GM23338 (cell line): ENCODE measurements at places on chromosomes 11 and 22. TPM values are rescaled to one million over a fixed set of nuclear protein-coding genes. Genes with fewer than 3 reads are reported as not detected.

GRCh38 chr22:38921120-38921519, 36.3 kb upstream of the APOBEC3A start:
- H3K4me1 ChIP-seq, result no peaks in the 10 kb centered on the region
- H3K4me3 ChIP-seq, result no peak overlapping the region

DNA sequence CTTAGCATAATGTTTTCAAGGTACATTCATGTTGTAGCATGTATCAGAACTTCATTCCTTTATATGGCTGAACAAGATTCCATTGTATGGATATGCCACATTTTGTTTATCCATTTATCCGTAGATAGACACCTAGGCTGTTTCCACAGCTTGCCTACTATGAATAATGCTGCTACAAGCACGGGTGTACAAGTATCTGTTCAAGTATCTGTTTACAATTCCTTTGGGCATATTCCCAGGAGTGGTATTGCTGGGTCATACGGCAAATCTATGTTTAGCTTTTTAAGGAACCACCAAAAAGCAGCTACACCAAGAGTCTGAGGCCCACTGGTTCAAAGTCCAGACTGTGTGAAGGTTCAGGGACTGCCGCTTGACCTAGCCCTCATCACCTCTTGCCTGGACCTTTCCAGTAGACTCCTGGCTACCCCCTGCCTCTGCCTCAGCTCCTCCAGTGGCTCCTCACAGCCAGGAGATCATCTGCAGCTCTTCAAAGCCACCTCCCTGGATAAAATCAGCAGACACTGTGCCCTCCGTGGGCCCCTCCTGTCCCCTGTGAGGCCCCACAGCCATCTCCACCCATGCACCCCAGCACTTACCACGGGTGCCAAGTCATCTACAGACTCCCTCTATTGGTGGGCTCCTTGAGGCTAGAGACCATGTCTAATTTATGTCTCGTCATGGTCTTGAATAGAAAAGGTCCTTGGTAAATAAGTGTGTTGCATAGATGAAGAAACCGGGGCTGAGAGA, 160.3 kb downstream of the MN1 start:
- H3K4me3 ChIP-seq, result no peak overlapping the region
- no peaks in the 10 kb centered on the region for H3K27me3 ChIP-seq
- H3K36me3 ChIP-seq, result no peaks in the 10 kb centered on the region
- peaks cover 37% of the 10 kb centered on the region for H3K4me1 ChIP-seq
- no peak overlapping the region for H3K27ac ChIP-seq

GRCh38 chr11:12827929-12828812, 153.9 kb downstream of the TEAD1 start:
- H3K36me3 ChIP-seq, result no peaks in the 10 kb centered on the region
- H3K4me1 ChIP-seq, result peaks cover 84% of the 10 kb centered on the region
- H3K27ac ChIP-seq, result peak overlapping the region; percentile 89

Gene GSTT2B
- 16.4 and 17.2 TPM in 2 replicates for polyA plus RNA-seq

GRCh38 chr11:94151903-94152677, 23.4 kb downstream of the PANX1 start:
- no peak overlapping the region for H3K4me3 ChIP-seq
- no peak overlapping the region for H3K27ac ChIP-seq
- peaks cover 16% of the 10 kb centered on the region for H3K36me3 ChIP-seq
- no peak for DNase-seq
- peaks cover 54% of the 10 kb centered on the region for H3K4me1 ChIP-seq
- H3K27me3 ChIP-seq, result no peaks in the 10 kb centered on the region

DNA sequence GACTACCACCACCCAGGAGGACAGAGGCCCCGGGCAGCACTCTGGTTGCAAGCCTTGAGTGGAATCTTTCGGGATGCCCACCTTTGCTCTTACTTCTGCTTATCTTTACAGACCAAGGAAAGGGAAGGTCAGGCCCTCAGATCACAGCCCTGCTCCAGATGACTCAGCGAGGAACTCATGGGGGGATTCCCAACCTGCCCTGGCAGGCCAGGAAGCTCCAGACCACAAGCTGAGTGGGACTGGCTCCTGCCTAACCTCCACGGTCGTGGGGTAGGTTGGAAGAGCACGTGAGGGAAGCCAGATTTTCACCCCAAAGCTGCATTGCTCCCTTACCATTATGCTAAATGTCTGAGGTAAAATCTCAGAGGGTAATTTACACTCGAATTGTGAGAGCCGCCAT, 11.8 kb downstream of the TBC1D10A start:
- H3K4me3 ChIP-seq, result no peak overlapping the region
- no peak for DNase-seq
- no peak overlapping the region for H3K27ac ChIP-seq
- peaks cover 4% of the 10 kb centered on the region; the same call in 1 of the 2 replicates for H3K4me1 ChIP-seq
- H3K27me3 ChIP-seq, result no peaks in the 10 kb centered on the region
- H3K36me3 ChIP-seq, result no peaks in the 10 kb centered on the region

Gene OR5B21
- not detected in 2 replicates for polyA plus RNA-seq

Gene IGSF9B
- polyA plus RNA-seq, result 8.7 TPM in 2 replicates

Gene SLN
- not detected in 2 replicates for polyA plus RNA-seq
